Immature natural killer cell (primary cell): ENCODE measurements at places on chromosomes 11 and 22. TPM values are rescaled to one million over a fixed set of nuclear protein-coding genes. Genes with fewer than 3 reads are reported as not detected.

Gene C11orf16
- not detected for polyA plus RNA-seq

Gene TSPAN32
- polyA plus RNA-seq: 200 TPM

DNA sequence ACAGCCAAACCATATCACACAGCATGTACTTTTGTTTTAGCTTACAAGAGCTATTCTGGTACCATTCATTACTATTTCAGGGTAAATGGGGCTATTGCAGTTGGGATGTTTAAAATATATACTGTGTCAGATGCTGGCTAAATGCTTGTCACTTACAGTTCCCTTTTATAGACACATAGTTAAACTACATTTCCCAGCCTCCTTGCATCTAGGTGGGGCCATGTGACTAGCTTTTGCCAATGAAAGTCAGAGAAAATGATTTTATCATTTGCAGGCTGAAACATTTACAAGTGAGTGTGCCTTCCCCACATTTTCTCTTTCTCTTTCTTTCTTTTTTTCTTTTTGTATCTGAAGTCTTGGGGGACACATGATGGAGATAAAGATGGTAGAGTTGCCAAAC is 7.8 kb upstream of the IFTAP start:
- DNase-seq: no peak

DNA sequence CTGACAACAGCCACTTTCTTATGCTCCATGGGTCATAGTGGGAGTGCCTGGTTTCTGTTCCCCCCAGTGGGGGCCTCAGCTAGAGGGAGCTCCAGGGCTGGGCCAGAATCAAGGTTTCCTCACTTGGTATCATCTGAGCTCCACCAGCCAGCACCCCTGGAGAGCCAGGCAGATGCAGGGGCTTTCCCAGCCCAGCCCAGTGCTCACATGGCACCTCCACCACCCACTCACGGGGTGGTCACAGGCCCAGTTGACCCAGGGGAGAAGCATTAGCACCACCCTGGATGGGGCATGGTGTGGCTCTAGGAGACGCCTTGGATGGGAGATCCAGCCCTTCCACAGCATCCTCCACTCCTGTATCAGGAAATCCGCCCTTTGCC is 24.1 kb upstream of the WNT7B start:
- no peak for DNase-seq

DNA sequence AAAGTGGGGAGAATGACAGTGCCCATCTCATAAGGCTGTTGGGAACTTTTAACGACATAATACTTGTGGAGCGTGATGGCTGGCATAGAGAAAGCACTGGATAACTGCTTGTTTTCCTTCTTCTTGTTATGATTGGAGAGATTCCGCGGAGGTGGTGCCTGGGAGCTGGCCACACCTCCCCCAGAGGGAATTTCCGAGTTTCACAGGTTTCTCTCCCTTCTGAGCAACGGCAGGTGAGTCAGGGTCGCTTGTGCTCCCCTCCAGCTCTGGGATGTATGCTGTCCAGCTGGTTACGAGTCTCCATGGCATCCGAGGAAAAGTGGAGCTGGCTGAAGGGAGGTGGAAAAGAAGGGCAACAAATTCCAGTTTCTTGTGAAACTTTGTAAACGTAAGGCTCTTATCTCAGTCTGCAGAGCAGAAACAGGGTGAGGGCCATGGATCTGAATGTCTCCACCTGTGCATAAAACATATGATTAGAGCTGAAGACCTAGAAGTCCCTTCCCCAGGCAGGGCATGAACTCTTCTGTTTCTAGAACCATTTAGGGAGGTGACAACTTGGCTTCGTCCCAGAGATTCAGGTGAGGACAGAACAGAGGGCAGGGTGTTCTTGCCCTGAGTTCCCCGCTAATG is 10.0 kb upstream of the PLET1 start:
- DNase-seq: no peak
